Stimulated activated CD8-positive, alpha-beta memory T cell treated with anti-CD3 and anti-CD28 coated beads, Interleukin-7, amount 100 ng/mL, for 1 hour (primary cell): ENCODE measurements at places on chromosomes 1 and 21.

GRCh38 chr1:31822766-31823165, 6.9 kb upstream of the SPOCD1 start:
- DNase-seq: no peak

GRCh38 chr1:21898326-21899200, 38.5 kb downstream of the HSPG2 start:
- DNase-seq: no peak

GRCh38 chr1:221880182-221880581, 138.3 kb upstream of the DUSP10 start:
- DNase-seq: no peak

DNA sequence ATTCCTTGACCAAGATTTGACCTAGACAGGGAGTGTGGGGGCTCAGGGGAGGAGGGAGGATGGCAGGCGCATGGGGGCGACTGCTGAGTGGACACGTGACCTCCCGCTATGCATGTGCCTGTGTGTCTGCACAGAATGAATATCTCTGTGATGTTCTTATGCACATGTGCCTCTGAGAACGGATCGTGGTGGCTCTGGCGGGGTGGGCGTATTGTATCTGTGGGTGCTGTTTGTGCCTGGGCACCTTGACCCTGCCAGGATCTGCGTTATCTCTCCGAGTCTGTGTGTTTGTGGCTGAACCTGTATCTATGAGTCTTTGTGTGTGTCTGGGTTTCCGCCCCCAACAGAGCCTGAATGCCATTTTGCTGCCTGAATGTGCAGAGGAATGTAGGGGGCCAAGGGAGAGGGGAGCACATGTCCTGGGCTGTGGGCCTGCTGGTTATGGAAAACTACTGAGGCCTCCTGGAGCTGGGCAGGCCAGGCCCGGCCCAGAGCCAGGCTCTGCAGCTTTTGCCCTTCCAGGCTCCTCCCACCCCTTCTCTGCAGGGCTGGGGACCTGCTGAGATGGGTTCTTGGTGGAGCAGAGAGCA, 102.5 kb downstream of the EBNA1BP2 start:
- no peak for DNase-seq

GRCh38 chr1:74933500-74933899, 200.5 kb downstream of the TYW3 start:
- DNase-seq: no peak

DNA sequence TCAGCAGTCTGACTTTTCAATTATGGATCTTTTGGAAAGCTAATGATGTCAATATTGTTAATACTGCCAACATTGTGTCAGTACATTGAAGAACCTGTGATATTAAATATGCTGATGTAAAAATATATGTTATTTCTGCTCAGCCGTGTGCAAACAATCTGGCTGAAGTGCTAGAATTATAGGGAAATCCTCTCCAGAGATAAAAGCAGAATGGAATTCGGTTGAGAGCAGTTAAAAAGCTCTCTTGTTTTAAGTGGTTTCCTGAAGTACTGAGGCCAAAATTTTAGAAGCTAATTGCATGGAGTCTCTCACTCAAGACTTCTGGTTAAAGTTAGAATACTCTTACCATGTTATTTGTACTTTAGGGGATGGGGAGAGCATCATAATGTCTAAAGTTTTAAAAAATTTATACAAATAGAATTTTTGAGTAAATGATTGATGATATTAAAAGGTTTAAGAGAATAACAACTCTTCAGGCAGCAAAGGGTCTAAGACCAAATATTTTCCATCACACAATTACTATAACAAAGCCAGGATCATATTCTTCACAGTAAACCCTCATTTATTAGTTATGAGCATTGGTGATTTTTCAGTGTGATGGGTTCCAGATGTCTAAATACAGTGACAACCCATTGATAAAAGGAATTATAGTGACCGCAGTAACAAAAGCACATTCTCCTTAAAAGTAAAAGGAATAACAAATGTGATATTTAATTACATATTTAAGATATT, 834.2 kb upstream of the CXADR start:
- DNase-seq: no peak

DNA sequence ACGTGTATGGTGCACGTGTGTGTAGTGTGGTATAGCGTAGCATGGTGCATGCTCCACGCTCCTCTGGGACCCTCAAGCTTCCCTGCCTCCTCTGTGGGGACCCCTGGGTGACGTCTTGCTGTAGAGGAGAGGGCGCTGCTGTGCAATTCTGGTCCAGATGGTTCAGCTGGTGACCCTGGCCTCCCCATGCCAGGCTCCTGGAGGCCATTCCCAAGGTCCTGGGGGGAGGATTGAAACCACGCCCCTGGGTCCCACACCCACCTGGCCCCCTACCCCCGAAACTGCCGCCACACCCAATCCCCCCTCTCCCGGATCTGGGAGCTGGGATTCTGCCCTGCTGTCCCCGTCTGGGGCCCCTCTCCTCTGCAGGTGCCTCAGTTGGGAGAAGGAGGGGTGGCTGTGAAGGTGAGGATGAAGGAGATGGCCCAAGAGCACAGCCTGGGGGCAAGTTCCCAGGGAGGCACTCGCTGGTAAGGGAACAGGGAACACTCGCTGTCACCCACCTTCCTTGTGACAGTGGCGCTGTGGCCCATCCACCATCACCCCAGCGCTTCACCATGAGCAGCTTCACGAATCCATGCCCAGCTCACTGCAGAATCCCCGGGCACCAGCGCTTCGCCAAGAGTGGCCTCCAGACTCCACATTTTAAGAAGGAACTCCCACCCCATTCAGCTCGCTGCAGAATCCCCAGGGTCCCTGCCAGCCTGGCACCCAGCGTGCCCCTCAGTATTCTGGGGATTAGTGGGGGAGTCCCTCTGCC, 38.0 kb downstream of the WDR4 start:
- DNase-seq: no peak

DNA sequence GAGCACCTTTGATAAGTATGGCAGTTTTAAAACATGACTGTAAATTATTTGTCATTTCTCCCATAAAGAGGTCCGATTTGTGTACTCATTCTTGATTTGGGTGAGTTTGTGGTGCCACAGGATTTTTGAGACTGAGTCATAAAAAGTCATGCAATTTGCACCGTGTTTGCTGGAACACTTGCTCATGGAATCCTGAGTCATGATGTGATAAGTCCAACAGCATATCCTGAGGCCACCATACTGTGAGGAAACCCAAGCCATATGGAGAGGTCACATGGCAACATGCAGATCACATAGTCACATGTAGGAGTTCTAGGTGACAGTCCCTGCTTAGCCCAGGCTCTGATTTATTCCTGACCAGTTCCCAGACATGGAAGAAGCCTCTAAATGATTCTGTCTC, 40.8 kb upstream of the PRRX1 start:
- no peak for DNase-seq

DNA sequence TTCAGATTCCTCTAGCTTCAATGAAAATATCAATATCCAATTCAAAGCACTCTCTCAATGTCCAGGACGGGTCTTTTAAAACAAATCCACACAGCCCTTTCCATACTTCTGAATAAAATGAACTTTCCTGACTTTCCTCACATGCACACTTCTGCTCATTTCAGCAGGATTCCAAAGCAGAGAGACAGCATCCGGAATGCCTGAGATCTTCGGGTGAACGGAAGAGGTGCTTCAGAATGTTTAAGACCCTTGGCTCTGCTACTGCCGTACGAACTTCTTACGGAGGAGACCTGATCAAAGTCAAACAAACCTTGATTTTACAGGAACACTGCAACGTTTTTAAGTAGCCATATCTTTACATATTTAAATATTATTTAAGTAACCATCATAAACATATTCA, 245.7 kb downstream of the PTBP2 start:
- DNase-seq: no peak
